Right lobe of liver (tissue), 6 donors: ENCODE measurements at places on chromosomes 3 and 15. TPM values are rescaled to one million over a fixed set of nuclear protein-coding genes. Genes with fewer than 3 reads are reported as not detected.

GRCh38 chr15:91165850-91166249, 65.8 kb downstream of the SV2B start:
- DNase-seq, result no peak

Gene GOLGA6B
- total RNA-seq, result 0.19 TPM

GRCh38 chr3:182722907-182723306, 70.4 kb upstream of the ATP11B start:
- no peak for DNase-seq

DNA sequence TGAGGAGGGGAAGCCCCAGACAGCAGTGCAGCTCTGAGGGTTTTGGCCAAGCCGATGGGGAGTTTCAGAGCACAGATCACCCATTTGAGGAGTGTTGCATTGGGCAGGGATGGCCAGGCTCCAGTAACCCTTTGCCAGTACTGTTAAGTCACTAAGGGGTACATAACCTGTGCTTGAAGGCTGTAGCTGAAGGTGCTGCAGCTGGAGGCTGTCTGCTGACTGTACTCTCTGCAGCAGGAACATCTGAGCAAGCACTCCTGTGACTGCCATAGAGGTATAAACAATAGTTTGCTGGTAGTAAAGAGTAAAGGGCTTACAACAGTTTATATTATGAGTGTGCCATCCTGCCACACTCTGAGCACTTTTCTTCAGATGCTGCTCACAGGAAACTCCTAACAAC, 297.8 kb downstream of the EPHA3 start:
- no peak for DNase-seq

Gene FBXL22
- total RNA-seq, result 0.55 TPM

- no peak for DNase-seq
These were observed 227.4 kb upstream of the AZI2 start for GRCh38 chr3:28575746-28576613.

GRCh38 chr15:87623832-87624231, 632.7 kb downstream of the NTRK3 start:
- no peak for DNase-seq

DNA sequence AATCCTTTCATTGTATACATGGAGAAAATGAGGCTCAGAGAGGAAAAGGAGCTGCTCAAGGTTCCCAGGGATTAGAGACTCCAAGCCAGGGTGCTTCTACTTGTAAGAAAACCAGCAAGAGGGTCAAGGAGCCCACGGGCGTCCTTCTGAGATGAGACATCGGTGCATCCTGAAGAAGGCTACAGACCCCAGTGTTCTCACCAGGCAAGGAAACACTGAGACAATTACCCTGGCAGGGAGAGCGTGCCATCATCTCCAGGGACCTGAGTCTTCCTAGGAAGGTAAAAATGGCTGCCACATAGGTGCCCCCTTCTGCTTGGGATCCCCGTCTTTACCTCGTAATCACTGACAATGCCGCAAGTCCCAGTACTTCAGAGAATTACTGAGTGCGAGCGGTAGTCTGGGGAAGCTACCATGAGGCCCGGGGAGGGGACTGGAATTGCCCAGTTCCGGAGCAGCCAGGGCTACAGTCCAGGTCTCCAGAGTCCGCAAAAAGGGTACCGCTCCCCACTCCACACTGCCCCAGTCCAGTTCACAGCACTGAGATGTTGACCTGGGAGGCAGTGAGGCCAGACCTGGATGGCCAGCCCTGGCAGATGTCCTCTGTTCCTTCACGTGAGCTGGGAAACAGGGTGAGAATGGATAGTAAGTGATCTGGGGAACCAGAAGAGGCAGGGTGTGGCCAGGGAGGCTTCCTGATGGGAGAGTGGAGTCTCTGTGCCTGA, 164.7 kb upstream of the SMAD3 start:
- no peak for DNase-seq

Gene NR1I2
- 188 TPM for total RNA-seq

Gene GP9
- total RNA-seq, result not detected

- DNase-seq, result no peak
These were observed 909.1 kb downstream of the EPHA3 start for GRCh38 chr3:90016555-90016954.

Gene EDC3
- 16.2 TPM for total RNA-seq

Gene HYAL1
- total RNA-seq, result 90.6 TPM

GRCh38 chr3:172136330-172136729, 97.0 kb downstream of the FNDC3B start:
- DNase-seq, result no peak

DNA sequence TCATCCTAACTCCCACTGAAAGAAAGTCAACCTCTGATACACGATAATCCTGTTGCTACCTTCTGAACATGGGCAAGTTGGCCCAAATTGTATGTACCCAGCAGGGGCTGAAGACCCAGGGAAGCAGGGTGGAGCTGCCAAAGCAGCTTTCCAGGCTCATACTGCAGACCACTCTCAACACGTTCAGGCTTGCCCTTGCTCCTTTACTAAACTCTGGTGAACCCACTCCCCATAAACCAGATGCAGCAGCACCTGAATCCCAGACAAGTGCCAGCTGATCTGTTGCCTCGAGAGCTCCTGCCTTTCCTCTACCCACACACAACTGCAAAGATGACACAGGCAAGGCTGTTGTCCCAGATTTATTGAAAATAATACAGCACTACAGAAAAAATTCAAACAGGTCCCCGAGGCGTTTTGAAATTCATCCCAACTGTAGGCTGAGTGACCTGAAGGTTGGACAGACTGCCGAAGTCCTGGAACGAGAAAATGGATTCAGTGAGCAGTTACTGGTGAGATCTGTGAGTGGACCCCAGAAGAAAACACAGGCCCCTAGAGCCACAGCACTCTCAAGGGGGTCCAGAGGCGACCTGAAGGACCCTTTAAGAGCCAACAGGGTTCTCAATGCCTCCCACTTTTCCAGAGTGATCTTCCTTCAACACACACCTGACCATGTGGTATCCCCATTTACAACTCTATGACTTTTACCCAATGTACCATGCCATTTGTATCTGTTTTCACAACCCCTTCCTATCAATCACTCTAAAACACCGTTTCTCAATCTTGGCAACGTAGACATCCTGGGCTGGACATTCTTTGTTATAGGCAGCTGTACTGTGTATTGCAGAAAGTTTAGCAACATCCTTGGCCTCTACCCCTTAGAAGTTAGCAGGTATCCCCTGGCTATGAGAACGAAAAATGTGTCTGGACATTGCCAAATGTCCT, 3.6 kb downstream of the RPS17 start:
- no peak for DNase-seq

GRCh38 chr15:88509321-88509720, 37.2 kb downstream of the DET1 start:
- no peak for DNase-seq

DNA sequence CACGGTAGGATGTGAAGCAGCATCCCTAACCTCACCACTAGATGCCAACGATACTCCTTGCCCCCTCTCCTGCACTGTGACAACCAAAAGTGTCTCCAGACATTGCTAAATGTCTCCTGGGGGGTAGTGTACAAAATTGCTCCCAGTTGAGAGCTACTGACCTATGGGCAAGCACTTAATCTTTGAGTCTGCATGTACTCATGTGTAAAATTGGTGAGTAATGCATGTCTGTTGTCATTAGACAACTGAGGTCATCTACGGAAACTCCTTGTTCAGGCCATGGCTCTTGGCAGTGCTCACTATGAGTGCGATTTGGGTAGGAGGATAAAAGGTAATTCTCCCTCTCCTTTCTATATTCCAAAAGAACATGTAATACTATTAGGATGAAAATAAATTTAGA, 29.2 kb downstream of the PDHB start:
- no peak for DNase-seq

Gene ZDHHC19
- 1.0 TPM for total RNA-seq

- DNase-seq, result peak; percentile 58
These were observed 11.1 kb downstream of the TRANK1 start for GRCh38 chr3:36933540-36934296.

GRCh38 chr3:47444103-47444502, 31.6 kb downstream of the SCAP start:
- no peak for DNase-seq

Gene SLC26A6
- total RNA-seq, result 9.9 TPM

DNA sequence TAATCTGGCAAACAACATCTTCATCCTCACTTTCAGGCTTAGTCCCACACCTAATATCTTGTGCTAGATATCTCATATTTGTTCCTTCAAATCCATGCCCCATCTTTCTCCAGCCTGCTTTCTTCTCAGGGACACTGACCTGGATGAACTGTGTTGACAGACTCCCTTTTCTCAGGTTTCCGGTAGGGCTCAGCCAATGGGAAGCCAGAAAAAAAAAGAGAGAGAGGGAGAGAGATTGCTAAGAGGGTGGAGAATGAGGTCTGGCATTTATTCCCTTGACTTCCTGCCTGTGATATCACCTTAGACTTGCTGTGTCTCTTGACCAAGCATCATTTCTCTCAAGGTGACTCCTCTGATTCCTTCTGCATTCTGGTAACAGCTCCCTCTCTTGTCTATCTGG, 145.6 kb upstream of the ABI3BP start:
- no peak for DNase-seq

DNA sequence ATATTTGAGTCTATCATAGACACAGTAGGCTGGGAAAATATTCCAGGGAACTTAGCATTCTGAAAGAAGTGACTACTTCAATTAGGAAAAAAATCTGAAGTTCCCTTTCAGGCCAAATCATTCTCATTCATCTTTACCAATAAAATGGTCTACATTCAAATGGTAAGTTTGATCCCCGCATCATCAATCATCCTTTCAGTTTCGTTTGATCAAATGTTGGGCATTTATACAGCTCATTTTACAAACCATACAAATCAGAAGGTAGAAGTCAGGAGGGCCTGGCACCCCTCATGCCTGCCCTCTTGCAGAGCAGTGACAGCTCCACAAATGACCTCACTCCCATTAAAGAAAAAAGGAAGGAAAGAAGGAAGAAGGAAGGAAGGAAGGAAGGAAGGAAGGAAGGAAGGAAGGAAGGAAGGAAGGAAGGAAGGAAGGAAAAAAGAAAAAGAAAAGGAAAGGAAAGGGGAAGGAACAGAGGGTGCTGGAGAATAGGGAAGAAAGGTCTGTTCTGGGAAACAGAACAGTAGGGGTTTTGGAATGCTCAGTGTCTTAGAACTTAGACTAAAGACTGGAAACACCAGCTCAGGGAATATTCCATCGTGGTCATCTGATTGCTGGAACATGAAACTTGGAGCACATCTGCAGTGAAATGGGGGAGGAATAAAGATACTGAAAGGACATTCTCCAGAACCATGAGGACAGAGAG, 86.1 kb downstream of the XXYLT1 start:
- DNase-seq, result no peak

Gene POC1A
- 4.3 TPM for total RNA-seq

- DNase-seq, result no peak
These were observed 38.6 kb downstream of the ACSBG1 start for GRCh38 chr15:78195735-78196201.

DNA sequence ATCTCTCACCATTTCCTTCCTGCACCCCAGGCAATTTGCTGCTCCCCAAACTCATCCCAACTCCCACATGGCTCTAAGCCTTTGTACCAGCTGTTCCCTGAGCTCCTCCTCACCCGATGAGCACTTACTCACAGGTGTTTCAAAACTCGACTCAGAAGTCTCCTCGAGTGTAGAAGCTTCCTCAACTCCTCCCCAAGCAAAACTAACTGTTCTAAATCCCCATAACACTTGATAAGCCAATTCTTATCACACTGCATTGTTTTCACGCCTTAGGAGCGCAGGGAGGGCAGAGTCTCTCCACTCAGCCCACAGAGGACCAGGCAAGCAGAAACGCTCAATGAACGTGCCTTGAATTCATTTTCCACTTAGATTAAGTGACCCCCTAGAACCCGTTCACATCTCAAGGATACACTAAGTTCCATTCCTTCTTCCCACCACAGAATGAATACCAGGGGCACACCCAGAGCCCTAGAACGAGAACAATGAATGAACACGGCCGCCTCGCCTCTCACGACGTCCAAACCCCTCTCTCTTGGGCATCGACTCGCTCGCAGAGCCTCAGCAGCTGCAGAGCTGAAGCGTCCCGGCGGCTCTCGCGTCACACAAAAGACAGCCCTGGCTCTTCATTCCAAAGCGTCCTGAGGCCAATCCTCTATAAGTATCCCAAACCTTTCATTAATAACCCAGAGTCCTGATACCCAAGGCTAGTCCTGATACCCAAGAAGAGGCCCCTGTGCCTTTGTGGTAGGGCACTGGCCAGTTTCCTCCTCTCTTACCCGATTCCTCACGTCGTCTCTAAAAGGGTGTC, 1.1 kb downstream of the RAF1 start:
- peak; percentile 60 for DNase-seq

Gene B3GALNT1
- 1.2 TPM for total RNA-seq

DNA sequence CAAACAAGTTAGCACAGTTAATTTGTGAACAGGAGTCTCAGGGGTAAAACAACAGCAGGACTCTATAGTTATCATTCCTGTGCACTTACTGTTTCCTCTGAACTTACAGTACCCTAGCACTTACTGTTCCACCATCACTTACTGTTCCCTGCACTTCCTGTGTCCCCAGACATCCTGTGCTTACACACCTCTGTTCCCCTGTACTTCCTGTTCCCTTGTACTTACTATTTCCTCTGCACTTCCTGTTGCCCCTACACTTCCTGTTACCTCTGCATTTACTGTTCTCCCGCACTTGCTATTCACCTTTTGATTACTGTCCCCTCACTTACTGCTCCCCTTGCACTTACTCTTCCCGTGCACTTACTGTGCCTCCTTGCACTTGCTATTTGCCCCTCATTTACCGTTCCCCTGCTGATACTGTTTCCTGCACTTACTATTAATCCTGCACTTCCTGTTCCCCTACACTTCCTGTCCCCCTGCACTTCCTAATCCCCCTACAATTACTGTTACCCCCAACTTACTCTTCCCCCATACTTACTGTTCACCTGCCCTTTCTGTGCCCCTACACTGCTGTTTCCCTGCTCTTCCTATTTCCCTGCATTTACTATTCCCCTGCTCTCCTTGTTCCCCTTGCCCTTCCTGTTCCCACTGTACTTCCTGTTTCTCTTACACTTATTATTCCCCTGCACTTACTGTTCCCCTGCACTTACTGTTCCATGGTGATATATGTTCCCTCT, 30.3 kb downstream of the TPRA1 start:
- no peak for DNase-seq

DNA sequence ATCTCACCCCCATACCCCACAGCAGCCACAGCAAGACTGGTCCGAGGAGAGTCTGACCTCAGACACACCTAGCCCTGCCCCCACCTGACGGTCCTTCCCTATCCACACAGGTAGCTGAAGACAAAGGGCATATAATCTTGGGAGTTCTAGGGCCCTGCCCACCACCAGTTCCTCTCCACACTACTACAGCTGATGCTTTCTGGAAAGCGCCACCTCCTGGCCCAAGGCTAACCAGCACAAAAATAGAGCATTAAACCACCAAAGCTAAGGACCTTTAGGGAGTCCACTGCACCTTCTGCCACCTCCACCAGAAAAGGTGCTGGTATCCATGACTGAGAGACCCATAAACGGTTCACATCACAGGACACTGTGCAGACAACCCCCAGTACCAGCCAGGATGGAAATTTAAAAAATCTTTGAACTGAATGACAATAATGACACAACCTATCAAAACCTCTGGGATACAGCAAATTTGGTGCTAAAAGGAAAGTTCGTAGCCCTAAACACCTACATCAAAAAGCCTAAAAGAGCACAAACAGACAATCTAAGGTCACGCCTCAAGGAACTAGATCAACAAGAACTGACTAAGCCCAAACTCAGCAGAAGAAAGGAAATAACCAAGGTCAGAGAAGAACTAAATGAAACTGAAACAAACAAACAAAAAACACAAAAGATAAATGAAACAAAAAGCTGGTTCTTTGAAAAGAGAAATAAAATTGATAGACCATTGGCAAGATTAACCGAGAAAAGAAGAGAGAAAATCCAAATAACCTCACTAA, 122.1 kb upstream of the TPRG1 start:
- DNase-seq, result no peak

Gene SEMA3B
- 3.3 TPM for total RNA-seq
